ENCODE measurements at places on chromosomes 5 and 9.
A peak's percentile ranks its signal among the peaks of the same experiment; 100 is the strongest.

- DNase-seq, result no peak
Measured at GRCh38 chr9:89889865-89890264, 285.1 kb downstream of the GADD45G start.

GRCh38 chr5:13027874-13028273, 916.6 kb downstream of the DNAH5 start:
- no peak for DNase-seq

- DNase-seq, result peak; percentile 30
Measured at GRCh38 chr5:73218552-73219171, 45.7 kb downstream of the TMEM174 start.

DNA sequence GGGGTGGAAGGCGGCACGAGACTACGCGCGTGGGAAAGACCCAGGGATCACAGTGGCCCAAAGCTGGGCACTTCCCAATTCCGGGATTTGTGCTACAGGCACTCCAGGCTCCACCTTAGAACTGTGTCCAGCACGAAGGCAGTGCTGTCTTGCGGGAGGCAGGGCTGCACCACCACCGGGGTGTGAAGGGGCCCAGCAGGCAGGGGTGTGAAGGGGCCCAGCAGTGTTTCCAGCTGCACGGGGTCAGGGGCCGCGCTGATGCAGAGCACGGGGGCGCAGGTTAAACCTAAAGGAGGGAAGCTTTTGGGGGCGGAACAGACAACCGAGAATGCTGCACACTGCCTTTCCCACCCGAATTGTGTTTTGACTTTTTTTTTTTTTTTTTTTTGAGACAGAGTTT, 1.1 kb upstream of the PDCD6 start:
- DNase-seq, result no peak

DNA sequence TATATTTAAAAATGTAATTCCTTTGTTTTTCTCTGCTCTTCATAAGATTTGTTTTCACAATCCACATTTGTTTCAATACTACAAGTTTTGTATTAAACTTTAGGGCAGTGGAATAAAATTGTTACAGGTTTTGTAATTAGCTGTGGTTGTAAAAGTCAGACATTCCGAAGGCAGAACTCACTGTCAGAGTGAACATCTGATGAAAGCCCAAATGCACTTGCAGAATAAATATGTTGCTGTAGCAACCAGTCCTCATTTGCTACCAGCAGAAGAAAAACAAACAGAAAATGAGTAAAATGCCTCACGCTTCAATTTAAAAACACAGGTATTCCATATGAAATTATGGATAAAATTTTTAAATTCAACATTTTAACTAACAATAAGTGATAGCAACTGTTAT, 740.1 kb upstream of the FAM174A start:
- no peak for DNase-seq

GRCh38 chr5:155460501-155460931, 447.0 kb downstream of the KIF4B start:
- no peak for DNase-seq

- DNase-seq, result no peak
Measured at GRCh38 chr9:35759795-35760194, 5.7 kb upstream of the MSMP start.

DNA sequence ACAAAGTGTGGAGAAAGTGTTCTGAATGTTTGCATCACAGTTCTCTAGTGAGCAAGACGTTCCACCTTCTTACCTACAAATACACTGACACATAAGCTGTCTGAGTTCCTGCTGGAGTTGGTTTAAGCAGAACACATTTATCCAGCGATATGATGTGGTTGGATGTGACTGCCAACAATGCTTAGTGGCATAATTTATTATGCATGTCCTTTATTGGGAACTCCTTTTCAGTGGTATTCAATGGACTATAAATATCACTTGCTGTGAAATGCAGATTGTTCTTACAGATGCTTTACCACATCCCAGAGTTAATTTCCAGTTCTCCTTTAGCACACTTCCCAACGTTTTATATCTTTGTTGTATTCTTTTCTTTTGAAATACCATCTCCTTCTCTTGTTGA, 222.2 kb downstream of the LURAP1L start:
- DNase-seq, result no peak

DNA sequence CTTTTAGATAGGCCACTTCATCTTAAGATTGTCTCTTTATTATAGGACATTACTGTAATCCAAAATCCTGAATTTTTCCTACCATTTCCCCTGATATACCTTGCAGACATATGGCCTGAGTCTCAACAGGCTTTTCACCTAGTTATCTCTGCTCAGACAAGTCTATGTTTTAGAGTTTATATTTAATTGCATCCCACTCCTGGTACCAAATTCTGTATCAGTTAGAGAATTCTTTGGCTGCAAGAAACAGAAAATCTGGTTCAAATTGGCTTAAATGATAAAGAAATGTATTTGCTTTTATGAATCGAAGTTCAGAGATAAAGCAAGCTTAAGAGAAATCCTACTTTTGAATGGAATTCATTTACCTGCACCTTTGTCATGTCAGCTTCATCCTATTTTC, 102.2 kb upstream of the OSMR start:
- no peak for DNase-seq

DNA sequence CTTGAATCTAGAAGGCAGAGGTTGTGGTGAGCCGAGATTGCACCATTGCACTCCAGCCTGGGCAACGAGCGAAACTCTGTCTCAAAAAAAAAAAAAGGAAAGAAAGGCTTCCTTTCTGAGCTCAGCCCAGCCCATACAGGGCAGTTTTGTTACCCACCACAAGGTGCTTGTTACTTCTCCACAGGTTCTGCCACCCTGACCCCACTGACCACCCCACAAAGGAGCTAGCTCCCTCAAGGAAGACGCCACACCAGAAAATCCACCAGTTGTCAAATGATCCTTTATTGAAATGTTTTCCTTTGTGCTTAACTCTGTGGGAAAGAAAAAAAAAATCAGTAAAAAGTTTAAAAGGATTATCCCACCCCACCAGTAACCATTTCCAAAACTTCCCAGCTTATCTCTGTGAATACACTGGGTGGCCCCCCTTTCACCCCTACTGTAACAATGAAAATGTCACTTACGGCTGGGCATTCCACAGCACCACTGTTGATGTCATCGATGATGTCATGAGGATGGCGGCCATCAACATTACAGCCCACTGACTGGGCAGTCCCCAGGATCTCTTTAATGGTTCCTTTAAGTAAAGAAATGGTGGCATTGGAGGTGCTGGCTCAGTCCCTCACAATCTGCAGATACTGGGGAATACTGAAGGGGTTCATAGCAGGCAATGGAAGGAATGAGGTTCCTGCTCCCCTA, 3.6 kb downstream of the RPL12 start:
- DNase-seq, result peak; percentile 25

DNA sequence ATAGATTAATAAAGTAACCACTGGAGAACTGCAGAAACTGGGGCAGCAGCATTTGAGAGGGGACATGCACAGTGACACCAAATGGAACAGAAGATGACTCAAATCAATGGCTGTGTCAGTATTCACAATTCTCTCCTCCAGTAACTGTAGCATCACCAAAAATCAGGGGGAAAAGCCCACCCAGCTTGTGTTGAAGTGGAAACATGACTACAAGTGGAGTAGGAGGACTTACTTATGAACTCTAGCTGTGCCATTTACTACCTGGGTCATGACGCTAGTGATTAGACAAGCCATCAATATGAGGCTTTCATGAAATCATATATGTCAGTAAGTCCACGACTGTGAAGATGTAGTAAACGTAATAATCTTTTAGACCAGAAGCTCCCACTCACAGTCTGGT, 199.8 kb upstream of the PTGER4 start:
- DNase-seq, result no peak

- no peak for DNase-seq
Measured at GRCh38 chr9:114954956-114955582, 24.7 kb upstream of the TNFSF8 start.

DNA sequence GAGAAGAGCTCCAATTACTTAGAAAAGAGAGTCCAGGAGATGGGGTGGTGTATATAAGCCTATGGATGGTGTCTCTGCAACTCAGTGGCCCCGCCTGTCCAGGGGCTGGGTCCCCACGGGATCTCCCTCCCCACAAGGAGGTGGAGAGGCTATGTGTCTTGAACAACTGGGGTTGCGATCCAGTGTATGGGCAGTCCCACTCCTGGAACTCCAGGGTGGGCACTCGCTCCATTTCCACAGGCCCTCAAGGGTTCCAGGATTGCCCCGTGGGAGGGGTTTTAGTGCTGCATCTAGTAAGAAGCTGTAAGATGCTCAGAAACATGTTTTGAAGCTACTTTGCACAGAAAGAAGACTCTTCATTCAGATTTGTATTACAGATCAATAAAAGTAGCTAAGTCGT, 558 bp upstream of the SMAD5 start:
- DNase-seq, result no peak

- DNase-seq, result no peak
Measured at GRCh38 chr9:111940697-111941096, 44.1 kb downstream of the UGCG start.

DNA sequence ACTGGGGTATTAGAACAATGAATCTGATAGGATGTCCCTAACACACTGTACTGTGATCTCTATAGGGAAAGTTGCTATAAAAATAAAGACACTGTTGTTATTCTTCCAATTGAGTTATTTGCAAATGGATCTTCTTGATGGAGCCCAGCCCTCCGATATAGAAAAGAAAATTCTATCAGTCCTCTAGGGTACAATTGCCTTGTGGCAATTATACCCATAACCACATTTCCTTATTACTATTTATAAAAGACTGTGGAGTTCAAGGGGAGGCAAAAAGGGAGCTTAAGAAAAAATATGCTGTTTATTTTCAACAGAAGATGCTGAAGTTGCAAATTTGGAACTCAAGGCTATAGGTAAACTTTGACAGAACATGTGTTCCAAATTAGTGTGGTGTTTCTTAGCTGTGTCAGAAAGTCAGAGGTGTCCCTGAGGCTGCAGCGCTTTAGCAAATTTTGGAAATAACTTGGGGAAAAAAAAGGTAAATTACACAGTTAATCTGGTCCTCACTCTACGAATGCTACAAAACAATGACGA, 116.5 kb downstream of the NFIB start:
- DNase-seq, result no peak

DNA sequence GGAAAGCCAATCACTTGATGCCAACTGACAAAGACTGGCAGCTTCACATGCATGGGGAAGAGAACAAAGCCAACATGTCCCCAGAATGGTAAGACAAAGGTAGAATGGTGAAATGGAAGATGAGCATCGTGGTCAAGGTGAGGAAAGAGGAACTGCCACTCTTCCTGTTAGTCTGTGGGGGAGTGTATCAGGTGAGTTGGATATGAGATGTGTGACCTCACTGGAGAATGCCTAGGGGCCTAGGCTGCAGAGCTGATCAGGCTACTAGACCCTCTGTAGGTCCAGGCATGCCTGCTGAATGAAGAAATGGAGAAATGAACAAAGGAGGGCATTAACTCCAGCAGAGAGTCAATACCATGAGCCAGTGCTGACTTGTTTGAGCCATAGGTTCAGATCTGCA, 112.4 kb upstream of the SLC1A3 start:
- no peak for DNase-seq
